Thyroid gland (tissue), 4 donors: ENCODE measurements at places on chromosomes 13 and 19.

DNA sequence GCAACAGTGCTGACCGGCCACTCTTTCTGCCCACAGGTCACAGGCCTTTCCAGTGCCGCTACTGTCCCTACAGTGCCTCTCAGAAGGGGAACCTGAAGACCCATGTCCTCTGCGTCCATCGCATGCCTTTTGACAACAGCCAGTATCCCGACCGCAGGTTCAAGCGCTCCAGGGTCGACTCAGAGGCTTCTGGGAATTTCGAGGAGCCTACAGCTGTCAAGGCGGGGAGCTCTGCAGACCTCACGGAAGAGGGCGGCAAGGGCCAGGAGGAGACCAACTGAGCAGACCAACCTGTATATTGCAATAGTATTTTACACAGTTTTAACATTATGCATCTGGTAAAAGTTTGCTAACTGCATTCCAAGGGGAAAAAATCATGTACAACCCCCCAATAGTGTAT lies 338.5 kb downstream of the ZNF536 start:
- no peak for DNase-seq

DNA sequence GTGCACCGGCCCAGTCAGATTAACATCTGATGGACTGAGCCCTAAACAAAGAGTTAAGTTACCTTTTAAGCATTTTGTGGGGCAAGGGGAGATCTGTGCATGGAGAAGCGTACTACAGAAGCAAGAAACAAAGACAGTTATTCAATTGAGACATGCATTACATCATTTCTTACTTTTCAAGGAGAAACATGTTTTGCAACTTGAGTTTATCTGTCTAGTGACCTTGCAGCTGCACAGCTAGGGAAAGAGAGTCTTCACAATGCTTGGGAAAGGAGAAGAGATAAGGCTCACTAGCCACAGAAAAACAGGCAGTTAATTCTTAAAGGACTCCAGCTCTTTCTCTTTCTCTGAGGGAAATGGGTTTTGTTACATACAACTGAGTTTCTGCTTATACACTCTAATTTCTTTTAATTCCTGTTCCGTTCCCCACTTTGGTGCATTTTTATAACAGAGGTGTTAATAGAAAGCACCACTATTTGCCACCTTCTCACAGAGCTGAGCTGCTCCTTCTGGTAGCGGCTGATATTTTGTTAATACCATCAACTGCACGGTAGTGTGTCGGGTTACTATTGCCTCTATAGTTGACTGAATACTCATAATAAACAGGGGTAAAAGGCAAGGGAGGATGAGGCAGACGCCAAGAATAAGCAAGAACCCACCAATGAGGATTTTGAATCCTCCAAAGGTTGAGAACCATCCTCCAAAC lies 55.9 kb downstream of the ZNF431 start:
- no peak for DNase-seq

DNA sequence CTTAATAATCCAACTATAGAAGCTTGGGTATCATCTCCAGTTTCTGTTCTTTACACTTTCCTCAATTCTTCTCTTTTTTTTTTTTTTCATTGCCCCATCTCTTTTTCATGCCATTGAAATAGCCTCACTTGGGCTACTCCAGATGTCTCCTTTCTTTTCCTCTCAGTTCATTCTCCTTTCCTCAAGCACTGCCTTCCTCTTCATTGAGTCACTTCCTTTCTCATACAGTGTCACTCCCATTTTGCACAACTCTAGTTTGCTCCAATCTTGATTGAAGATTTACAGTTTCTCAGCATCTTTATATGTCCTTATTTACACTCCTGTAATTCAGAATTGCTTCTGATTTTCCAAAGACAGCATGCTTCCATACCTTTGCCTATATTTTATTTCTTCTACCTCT lies 61.3 kb downstream of the IPO5 start:
- no peak for DNase-seq

- no peak for DNase-seq
Observed at GRCh38 chr19:6564393-6564792, 26.6 kb downstream of the CD70 start.

DNA sequence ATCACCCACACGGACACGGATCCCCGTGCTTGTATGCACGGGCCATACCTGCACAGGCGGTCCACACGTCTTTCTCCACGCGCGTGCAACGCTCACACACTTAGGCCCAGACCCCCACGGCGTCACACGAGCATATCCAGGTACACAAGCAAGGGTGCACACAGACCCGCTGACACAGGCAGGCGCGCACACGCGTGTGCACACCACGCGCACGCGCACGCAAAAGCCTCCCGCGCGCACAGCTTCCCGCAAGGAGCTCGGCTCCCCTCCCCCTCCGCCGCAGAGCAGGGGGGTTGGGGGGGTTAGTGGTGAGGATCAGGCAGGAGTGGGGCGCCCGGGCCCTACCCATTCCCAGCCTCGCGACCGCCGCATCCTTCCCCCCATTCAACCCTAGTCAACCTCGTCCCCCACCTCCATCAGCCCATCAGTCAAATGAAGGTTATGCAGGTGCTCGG lies 407 bp downstream of the RAB3A start:
- DNase-seq: no peak

GRCh38 chr13:45048890-45049407 lies 59.6 kb downstream of the GPALPP1 start:
- DNase-seq: no peak

DNA sequence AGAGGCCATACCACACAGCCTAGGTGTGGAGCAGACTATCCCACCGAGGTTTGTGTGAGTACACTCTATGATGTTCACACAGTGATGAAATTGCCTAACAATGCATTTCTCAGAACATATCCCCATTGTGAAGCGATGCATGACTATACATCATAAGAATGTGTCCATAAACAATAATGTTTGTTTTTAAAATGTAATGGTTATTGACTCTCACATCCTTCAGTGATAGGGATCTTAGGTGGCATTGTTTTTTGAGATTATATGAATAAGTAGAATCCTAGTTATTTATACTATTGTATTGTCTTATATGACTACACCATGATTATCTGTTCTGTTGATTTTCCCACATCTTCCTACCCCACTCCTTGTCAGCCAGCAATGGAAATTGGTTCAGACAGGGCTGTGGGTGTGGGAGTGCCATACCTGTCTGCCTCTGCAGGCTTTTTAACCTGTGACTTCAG lies 13.6 kb downstream of the CCNA1 start:
- DNase-seq: no peak

DNA sequence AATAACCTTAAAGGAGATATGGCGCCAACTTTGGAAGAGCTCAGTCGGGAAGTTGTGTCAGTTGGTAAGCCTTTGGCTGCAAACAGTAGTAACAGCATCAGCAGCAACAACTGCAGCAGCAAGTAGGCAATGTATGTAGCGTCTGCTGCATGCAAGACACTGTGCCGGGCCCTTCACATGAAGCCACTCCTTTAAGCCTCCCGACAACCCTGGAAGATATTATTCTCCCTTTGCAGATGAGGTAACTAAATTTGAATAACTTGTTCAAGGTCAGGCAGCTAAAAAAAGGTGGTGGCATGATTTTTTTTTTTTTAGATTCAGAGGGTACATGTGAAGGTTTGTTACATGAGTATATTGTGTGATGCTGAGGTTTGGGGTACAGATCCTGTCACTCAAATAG lies 19.7 kb downstream of the SIPA1L3 start:
- no peak for DNase-seq

- no peak for DNase-seq
Observed at GRCh38 chr19:17530586-17530985, 19.1 kb downstream of the PGLS start.

- peak; percentile 37 for DNase-seq
Observed at GRCh38 chr19:53365899-53366493, 491 bp downstream of the ZNF525 start.

DNA sequence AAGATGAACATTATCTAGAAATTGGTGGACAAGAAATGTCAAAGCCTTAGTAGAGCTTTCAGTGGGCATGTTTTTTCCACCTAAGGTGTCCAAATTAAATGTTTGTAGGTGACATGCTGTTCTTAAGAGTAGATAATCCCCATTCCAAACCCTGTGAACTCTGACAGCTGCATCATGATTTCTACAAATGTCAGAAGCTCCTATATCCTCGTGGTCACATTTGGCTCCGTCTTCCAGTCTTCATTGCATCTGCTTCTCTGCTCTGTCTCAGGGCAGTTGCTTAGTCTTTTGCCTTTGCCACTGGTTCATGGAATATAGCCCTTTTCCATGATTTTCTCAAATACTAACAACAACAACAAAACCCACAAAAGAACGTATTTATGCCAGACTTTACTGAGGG lies 234.5 kb downstream of the DLEU7 start:
- no peak for DNase-seq

GRCh38 chr19:45773384-45773783 lies 4.3 kb upstream of the SIX5 start:
- no peak for DNase-seq

GRCh38 chr19:28710278-28710677 lies 502.7 kb downstream of the UQCRFS1 start:
- DNase-seq: no peak

DNA sequence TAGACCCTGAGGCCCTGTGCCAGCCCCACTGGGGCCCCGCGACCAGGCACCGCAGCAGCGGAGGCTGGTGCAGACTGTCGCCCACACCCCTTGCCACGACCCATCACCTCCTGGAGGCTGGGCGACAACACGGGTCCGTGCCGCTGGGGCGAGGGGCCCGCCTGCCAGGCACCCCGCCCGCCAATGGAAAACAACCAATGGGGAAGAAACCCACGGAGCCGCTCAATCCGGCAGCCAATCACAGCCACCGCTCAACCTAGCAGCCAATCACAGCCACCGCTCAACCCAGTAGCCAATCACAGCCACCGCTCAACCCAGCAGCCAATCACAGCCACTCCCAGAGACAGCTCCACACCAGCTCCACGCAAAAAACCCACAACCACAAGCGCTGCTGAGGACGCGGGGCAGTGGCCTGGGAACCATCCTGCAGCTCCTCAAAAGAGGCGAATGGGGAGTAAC lies 29.7 kb downstream of the GPX4 start:
- peak; percentile 24 for DNase-seq
